ENCODE measurements at places on chromosomes 4 and X.

DNA sequence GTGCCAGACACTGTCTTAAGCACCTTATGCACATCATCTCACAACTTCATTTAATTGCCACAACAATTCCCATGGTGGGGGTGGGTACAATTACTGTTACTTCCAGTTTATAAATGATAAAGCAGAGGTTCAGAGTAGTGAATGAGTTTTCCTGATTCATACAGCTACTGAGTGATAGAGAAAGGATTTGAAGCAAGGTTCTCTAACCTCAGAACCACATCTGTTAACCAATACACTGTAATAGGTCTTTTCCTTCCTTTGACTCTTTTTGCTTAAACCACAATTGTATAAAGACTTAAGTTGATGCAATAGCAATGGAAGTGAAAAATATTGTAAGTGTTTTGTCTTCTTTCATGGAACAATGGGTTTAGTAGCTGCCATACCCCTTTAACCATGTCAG lies 43.5 kb upstream of the PAK3 start:
- DNase-seq = no peak

- DNase-seq = no peak
Measured at GRCh38 chr4:52883183-52883621, 21.1 kb downstream of the RASL11B start.

DNA sequence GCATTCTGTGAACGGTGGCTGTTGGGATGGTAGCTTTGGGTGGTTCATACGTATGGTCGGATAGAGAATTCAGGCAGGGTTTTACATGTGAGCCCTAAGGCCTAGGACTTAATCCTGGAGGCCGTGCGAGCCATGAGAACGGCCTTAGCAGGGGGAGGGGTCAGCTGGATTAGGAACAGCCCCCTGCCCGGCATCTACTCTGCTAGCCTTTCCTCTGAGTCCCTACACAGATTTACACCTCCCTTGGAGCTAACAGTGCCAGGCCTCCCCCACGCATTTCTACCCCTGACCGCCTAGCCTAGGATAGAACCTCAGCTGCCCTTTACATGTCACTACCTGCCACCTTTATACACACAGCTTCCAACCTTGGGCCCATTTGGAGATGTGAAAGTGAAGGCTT lies 7.1 kb downstream of the PRAF2 start:
- no peak for DNase-seq

DNA sequence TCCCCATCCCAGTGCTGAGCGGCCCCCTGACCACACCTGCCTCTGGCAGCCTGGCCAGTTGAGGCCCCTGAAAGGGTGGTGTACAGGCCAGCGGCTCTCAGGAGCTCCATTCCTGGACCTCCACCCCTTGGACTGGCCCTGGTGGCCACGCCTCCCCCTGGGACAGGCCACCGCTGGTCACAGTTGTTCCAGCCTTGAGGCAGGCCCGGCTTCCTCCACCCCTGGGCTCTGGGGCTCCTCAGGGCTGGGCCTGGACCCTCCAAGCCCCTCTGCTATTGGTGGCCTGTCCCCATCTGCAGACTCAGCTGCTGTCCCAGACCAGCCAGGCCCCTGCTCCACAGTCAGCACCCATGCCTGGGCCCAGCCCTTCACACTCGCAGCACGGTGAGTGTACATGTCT lies 93.2 kb upstream of the NKX1-1 start:
- DNase-seq = no peak

- DNase-seq = no peak
Measured at GRCh38 chr4:125184116-125184515, 130.6 kb upstream of the FAT4 start.

- DNase-seq = no peak
Measured at GRCh38 chr4:176981074-176981473, 188.4 kb upstream of the VEGFC start.

DNA sequence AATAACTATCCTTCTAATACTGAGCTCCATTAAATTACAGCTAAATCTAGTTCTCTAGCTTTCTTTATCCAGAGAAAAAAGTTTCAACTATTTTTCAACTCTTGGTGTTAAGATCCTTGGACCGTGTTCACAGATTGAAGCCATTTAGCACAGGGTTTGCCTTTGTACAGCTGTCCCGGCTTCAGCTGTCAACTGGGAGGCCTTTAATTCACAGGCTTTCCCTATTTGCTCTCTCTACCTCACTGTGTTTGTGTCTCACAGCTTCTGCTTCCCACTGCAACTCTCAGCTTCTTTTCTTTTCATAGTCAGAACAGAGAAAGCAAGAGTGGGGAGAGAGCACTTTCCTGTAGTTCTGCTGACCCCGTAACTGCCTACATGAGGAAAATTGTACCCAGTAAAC lies 76.9 kb upstream of the SMAD1 start:
- no peak for DNase-seq

DNA sequence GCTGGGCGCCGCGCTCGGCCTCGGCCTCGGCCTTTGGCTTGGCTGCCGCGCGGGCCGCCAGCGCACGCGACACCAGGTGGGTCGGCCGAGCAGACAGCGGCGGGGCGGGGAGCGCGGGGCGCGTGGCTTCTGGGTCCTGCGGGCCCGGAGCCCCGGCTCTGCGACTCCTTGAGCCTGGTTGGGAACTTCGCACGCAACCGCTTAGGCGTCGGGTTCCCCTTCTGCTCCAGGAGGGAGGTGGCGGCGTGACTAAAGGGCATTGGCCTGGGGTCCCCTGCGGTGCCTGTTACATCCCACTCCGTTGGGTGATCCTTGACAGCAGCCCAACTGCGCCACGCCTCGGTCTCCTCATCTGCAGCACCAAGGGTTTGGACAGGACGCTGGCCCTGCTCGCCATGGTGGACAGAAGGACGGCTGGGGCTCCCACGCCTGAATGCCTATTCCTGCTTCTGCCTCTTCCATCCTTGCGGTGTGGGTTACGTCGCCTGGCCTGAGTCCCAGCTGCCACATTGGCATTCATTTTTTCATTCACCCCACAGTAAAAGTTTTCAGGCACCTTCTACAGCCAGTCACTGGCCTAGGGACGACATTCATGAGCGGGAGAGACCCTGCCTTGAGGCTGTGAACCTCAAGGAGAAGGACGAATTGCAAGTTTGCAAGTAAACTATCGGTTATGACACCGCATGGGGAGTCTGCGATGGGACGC lies 631 bp downstream of the EVC start:
- DNase-seq = no peak

DNA sequence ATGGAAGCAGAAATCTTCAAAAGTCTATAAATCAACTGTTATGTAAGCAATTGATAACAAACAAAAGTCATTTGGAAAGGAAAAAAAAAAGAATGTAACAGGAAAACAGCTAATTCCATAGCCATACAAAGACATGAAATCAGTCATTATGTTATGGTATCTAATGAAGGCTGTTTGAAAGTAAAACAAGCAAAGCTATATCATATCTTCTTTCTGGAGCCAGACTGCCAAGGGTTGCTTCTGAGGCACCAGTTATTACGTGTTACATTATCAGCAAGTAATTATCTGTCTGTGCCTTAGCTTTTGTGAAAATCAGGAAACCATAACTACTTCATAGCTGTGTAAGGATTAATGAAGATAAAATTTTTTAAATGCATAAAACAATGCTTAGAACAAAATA lies 480.2 kb downstream of the FAT4 start:
- no peak for DNase-seq

DNA sequence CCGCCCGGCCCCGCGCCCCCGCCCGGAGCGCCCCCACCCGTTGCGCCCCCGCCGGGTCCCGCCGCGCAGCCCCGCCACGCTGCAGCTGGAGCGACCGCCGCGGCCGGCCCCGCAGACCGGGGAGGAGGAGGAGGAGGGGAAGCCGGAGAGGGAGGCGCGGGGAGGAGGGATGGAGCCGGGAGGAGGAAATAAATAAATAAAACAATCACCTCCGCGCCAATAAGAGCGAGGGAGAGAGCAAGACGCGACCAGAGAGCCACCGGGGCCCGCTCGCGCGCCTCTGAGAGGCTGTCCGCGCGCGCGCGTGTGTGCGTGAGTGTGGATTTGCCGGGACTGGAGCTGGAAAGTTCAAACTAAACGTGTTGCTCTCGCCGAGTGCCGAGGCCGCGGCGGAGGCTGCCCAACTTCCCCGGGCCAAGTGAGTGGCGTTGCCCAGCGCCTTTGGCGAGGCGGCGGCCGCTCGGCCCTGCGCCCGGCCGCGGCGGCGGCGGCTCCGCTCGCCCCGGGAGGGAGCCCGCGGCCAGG lies 2184.4 kb upstream of the TENM3 start:
- no peak for DNase-seq

- no peak for DNase-seq
Measured at GRCh38 chr4:114599903-114600552, 1.4 kb downstream of the UGT8 start.

DNA sequence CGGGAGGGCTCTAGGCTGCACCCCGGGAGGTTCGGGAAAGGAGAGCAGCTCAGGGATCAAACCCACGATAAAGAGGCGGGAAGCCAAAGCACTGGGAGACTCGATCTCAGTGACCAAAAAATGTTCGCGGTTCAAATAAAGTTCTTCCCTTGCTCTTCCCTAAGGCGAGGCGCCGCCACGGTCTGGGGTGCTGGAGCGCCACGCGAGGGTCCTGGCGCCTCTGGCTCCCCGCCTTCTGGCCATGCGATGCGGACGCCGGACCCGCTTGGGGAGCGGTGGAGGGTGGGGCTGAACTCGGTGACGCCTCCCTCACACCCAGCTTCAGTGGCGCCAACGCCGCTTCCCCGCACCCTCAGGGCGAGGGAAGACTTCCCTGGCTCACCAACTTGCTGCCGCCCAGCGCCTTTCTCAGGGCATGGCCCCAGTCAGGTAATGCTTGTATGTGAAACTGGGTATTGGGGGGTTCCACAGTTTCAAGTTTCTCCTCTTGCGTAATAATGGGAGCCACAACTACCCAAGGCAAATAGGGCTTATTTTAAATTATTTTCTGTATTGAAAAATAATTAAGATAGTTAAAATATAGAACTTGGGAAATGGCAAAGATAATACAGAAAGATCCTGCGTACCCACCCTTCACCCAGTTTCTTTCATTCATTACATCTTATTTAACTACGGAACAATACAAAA lies at the start of gene QRFPR:
QRFPR (minus strand) TSS at position 243 of the 687 bp plus-strand sequence. CDS start 371 bp downstream, outside the sequence.
- no peak for DNase-seq

GRCh38 chrX:643241-643595 lies 12.6 kb downstream of the SHOX start:
- DNase-seq = no peak

GRCh38 chr4:105543881-105544280 lies 8.5 kb upstream of the ARHGEF38 start:
- no peak for DNase-seq

- no peak for DNase-seq
Measured at GRCh38 chrX:78384486-78384885, 57.1 kb upstream of the CYSLTR1 start.

DNA sequence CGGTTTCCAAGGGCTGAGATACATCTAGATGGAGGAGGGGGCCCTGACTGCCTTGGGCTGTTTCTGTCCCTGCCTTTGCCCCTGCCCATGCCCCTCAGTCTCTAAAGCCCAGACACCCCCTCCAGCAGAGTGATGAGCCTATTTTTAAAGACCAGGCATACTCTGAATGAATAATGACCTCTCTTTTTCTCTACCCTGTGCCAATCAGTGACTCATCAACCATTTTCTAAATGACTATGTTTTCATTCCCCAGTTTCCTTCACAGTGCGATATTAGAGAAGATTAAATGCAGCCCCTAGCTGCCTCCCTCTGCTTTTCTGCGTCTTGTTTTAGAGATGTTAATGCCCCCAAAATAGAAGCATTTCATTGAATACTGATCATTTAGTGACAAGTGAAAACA lies 15.5 kb upstream of the NHS start:
- no peak for DNase-seq

GRCh38 chrX:48747415-48748016 lies 14.0 kb upstream of the GLOD5 start:
- DNase-seq = no peak

GRCh38 chr4:73067971-73068394 lies 1.5 kb downstream of the COX18 start:
- DNase-seq = peak; percentile 6

GRCh38 chr4:116752027-116752426 lies 333.3 kb downstream of the TRAM1L1 start:
- DNase-seq = no peak

DNA sequence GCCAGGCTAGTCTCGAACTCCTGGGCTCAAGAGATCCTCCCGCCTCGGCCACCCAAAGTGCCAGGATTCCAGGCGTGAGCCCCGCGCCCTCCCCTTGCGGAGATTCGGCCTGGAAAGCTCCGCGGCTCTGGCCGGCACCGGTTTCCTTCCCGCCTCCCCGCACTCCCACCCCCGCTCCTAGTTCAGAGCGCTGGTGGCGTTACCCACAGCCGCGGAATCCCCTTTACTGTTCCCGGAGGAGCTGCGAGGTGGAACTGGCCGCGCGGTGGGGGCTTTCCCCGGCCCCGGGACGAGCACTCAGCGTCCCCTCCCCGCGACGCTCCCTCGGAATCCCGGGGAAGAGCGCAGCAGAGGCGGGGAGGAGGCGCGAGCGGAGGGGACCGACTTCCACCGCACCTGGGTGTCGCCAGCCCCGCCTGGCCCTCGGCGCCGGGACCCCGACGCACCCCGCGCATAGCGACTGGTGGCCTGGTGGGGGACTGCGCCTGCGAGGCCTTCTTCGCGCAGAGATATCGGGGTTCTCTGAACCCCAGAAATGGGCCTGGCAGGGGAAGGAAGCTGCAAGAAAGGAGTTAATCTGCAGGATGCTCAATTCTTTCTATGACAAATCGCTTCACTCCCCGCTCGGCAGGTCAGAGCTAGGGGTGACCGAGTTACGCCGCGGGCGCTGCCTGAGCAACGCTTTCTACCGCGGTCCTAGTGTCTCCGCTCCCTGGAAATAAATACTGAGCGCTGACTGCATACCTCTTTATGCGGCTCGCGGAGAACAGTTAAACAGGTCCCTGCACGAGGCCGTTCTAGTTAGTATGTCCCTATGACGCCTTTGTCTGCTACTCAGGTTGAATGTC lies 14.6 kb upstream of the SLC25A4 start:
- DNase-seq = no peak

DNA sequence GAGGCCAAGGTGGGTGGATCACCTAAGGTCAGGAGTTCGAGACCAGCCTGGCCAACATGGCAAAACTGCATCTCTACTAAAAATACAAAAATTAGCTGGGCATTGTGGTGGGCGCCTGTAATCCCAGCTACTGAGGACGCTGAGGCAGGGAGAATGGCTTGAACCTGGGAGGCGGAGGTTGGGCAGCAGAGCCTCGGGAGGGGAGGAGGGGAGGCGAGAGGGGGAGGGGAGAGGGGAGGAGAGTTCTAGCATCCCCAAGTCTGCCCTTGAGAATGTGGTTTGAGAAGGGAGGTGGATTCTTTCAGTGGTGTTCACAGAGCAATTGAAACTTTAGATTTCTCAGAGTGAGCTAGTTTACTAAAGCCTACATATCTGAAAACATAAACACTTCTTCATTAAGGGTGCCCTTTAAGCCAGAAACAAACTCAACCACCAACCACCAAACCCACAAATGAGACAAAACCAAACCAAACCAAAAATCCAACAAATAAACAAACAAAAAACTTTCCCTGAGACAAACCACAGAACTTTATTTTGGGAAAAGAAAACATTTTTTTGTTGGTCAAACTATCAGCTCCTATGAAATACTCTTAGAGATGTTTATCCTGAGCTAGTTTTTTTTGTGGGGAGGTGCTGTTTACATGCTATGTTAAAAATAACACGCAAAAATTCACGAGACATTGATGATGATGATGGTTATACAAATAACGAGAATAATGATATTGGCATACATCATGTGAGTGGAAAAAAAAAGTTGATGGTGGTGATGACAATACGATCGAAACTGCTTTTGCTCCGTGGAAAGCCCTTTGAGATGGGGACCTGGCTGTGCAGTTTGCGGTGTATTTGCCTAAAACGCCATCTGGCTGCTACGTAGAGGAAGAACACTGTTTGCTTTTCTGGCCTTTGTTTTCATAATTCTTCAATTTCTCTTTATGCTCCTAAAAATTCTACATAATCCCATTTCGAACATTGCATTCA lies 98.2 kb upstream of the PRKX start:
- no peak for DNase-seq

GRCh38 chrX:136659174-136659573 lies 11.2 kb downstream of the CD40LG start:
- no peak for DNase-seq

Data from stimulated activated CD4-positive, alpha-beta T cell treated with anti-CD3 and anti-CD28 coated beads, Interleukin-15, amount 100 ng/mL, for 1 hour (primary cell).